ENCODE measurements at places on chromosomes 5 and 9.

GRCh38 chr5:135821061-135821801 is 13.2 kb upstream of the SLC25A48 start:
- no peak for DNase-seq

DNA sequence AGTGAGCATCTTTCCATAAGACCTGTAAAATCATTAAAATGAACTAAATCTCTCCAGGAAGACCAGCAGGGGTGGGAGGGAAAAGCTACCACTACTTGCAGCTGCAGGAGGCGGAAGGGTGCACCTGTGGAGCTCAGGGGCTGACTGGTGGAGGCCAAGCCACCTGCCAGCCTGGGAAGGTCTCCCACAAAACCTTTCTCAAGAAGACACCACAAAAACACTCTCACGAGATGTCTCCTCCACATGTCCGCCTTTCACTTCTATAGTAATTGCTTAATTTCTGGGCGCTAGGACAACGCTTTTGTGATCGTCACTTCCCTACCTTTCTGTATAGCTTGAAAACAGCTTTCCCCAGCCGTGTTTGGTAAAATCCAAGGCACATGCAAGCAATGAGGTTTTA is 114.4 kb downstream of the ROR2 start:
- DNase-seq: no peak

DNA sequence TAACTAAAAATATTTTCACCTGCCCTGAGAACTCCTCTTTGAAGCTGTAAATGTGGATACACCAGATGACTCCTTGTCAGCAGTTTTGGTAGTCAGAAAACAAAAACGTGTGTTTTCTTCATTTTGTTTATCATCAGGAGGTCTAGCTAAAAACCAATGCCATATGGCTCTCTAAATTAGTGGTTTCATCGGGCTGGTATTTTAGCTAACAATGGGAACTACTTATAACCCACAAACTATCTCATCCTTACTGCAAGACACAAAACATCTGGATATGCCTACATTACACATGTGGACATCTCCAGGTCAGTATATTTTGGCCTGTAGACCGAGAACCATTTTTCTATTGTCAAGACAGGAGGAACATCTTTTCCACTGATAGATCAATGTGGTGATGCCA is 56.2 kb downstream of the GAS1 start:
- no peak for DNase-seq

DNA sequence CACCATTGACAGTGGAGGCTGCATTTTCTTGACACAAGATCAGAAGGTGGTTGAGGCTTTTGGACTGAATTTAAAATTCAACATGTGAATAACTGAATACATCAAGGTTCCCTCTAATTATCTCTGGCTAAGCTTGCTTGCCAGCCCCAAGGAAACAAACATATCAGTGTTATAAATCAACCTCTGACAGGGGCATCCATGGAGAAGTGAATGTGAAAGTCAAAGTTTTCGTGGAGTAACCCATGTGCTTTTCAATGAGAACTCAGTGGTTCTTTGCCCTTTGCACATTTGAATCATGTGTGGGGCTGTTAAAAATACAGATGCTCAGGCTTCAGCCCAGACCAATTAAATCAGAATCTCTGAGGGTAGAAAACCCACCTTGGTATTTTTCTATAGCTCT is 128.9 kb downstream of the LRRC70 start:
- DNase-seq: no peak

- no peak for DNase-seq
Measured at GRCh38 chr5:90472783-90473395, 1.7 kb downstream of the MBLAC2 start.

DNA sequence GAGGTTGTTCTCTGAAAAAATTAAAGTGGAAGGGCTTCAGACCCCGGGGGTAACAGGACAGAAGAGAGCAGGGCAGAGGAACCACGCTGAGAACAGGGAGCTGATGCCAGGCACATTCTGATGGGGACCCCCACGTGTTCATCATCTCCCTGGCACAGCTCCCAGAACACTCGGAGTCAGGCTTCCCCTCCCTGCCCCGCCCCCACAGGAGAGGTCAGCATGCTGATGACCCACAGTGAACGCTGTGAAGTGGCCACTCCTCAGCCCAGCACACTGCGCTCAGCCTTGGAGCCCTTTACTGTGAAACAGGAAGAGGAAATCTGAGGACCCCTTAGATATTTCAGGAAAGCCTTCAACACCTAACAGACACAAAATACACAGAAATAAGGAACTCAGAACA is 16.4 kb downstream of the RETREG1 start:
- DNase-seq: no peak

DNA sequence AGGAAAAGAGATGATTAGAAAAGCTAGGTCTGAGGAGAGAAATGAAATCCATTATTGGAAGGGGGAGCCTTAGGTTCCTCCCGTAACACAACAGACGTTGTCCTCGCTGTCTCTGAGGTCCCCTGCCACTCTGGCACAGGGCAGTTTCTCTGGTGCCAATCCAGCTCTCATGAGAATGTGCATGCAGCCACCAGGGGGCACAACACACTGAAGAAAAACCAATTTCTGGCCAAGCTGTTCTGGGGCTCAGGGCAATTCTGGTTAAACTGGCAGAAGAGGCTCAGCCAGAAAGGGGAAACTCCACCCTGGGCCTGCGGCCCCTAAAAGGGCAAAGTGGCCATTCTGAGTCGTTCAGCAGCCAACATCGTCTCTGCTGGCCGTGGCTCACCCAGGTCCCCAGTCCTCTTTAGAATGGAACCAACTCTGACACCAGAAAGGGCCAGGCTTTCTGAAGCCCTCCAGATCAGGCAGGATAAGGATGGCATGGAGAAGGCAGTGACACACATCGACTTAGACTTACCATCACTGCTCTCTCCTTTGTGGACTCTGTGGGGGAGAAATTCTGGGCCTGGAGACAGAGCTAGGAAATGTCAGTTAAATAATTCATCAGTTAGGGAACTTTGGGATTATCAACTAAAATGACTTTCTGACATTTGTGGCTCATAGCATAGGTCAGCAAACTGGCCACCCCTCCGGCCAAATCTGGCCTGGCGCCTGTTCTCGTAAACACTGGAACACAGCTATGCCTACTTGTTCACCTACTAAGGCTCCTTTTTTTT is 58.5 kb upstream of the GOLPH3 start:
- DNase-seq: no peak

- DNase-seq: no peak
Measured at GRCh38 chr5:31421806-31422586, 109.9 kb downstream of the DROSHA start.

All from chondrocyte (in vitro differentiated cells).